ENCODE measurements at places on chromosomes 4 and X.

DNA sequence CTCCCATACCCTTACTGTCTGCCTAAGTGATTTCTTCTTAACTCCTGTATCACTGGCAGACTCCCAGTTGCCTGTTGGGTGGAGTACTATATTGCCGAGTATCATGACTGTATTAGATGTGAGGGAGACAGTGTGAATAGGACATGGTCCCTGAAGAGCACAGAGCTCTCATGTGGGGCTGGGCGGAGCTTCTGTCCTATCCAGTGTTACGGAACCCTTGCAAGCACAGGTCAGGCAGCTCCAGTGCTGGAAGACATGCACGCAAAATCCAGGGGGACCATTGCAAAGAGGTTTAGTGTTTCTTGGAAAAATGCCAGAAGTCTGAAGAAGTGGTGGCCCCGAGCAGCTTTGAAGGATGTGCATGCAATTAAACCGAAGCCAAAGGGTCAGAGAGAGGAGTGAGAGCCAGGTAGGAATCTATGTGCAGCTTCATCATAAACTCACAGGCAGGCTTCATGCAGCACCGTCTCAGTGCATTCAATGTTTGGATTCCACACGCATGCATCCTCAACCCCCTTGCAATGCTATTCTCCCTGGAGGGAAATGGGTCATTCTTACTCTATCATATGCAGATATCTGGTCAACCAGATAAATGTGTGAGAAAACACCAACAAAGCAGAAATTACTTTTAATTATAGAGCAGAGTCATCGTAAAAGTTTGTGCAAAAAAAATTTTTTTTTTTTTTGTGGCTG is 49.7 kb upstream of the DHRSX start:
- no peak for DNase-seq

GRCh38 chr4:10312568-10312967 is 144.7 kb downstream of the ZNF518B start:
- no peak for DNase-seq

GRCh38 chr4:126775485-126776106 is 857.2 kb upstream of the INTU start:
- DNase-seq, result no peak

DNA sequence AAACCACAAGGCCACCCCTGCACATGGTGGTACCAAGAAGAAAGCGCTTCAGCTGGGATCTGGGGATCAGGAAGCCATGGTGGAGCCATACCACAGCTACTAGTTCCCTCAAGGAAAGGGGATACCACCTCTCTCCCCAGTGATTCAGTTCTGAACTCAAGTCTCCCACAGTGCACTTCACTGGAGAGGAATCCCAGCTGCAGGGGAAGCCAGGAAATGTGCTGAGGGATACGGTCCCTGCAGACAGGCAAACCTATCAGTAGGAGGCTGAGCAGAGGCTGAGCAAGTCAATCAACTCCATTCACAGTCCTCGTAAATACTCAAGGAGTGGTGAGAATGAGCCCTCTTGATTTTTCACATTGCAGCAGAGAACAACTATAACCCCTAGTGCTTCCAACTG is 11.0 kb downstream of the TMEM192 start:
- DNase-seq, result no peak

DNA sequence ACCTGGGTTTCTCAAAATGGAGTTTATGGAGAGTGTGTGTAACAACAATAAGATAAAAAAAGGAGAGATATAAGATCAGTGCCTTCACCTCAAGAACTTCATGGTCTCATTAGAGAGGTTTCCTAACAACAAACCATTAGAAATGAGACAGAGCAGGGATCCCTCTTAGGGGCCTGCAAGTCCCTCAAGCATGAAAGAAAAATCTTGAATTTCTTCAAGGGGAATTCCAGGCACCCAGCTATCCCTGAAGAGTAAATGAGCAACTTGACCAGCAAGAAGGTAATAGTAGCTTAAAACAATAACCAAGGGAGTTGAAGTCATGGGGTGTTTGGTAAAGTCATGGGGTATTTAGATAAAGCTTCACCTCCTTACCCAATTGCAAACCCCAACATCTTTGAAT is 49.7 kb upstream of the TLR3 start:
- DNase-seq, result no peak

DNA sequence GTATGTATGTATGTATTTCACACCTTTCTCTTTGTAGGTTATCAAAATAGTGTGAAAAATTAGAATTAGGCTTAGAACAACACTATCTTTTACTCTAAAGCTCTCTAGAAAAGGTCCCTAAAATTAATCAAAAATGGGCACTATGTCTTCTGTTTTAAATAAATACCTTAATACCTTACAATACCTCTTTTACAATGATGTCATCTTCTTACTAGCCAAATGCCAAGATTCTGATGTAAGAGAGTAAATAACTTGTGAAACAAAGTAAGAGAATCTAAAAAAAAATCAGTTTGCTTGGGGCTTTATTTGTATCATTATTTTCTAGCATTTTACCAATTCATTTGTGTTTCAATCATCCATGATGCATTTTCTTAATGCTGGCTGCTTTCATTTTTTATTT is 402.2 kb upstream of the MAGEB2 start:
- no peak for DNase-seq

DNA sequence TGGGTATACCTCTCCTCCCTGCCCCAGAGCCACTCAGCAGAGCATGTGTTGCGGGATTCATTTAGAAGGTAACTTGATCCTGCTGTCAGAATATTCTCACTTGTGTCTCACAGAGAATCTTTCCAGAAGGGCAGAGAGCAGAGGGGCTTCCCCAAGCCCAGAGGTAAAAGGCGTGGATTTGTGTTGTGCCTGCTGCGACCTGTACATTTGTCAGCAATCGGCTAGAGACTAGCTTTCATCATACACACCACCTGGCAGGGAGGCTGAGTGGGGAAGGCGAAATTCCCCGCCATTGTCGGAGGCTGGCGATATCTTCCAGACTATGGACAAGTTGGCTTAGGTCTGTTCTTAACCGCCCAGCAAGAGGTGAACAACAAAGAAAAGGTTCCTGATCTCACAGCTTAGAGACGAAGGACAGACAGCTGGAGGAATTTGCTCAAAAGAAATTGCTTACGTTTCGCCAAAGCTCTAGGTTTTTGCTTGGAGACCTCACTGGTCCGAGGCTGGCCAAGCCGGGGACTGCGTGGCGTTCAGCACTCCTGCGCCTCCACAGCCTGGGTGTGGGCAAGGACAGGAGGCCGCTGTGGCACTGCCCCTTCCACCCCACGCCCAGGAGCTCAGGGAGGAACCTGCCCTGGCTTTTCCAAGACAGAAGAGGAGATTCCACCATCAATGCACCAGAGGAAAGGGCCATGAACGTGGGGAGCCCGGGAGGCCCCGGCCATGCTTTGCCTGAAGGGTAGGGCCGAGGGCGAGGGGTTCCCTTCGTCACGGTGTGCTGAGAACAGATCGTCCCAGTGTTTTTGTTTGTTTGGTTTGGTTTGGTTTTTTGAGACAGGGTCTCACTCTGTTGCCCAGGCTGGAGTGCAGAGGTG is 69.4 kb downstream of the DCTD start:
- DNase-seq, result no peak

- DNase-seq, result no peak
Observed at GRCh38 chr4:129146639-129147038, 50.7 kb downstream of the C4orf33 start.

DNA sequence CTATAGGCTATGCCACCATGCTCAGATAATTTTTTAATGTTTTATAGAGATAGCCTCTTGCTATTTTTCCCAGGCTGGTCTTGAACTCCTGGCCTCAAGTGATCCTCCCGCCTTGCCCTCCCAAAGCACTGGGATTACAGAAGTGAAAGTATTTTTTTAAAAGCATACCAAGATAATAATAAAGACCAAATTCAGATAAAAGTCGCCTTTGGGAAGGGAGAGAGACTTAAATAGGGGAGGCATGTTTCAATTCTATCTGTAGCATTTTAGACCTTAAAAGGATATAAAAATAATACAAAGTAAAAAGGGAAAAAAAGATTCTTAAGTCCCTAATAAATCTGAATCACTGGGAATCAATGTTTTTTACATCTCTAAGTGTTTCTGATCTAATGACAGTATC is 108.9 kb downstream of the AFAP1 start:
- DNase-seq, result no peak

- no peak for DNase-seq
Observed at GRCh38 chr4:105490523-105490922, 16.7 kb upstream of the PPA2 start.

DNA sequence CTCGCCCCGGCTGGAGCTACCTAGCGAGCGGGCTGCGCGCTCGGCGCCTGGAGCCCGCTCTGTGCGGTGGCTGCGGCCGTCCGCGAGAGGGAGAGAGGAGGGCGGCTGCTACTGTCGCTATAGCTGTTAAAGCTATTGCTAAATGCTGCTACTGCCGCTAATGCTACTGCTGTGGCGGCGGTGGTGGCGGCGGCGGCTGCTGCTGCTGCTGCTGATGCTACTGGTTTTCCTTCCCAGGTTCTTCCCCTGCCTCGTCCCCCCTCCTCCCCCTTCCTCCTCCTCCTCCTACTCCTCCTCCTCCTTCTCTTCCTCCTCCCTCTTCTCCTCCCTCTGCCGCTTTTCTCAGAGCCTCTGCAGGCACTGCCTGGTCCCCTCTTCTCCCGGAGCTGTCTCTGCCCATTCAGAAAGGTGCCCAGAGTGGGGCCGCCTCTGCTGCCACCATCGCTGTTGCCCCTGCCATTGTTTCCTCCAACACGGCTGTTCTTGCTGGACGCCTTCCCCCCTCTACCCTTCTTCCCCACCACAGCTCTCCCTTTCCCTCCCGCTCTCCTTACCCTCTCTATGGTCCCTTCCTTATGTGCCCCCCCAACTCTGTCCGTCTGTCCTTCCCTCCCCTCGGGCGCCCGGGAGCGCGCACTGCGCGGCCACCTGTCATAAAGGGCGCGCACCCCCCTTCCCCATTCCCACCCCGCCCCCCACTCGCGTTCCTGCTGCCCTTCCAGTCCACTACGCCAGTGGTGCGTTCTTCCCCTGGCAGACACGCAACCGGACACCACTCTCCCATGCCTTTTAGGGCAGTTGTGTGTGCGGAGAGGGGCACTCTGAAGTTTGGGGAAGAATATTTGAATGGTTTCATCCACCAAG is at the start of gene NEXMIF:
TSS of gene NEXMIF (minus strand) at position 228 of the 864 bp plus-strand sequence.
- peak; percentile 47 for DNase-seq

- no peak for DNase-seq
Observed at GRCh38 chrX:130171446-130172126, at the start of gene RAB33A. RAB33A (plus strand) TSS chrX:130171962; CDS start chrX:130172063, 101 bp downstream.

- DNase-seq, result no peak
Observed at GRCh38 chrX:2954541-2954940, 25.4 kb upstream of the ARSD start.

DNA sequence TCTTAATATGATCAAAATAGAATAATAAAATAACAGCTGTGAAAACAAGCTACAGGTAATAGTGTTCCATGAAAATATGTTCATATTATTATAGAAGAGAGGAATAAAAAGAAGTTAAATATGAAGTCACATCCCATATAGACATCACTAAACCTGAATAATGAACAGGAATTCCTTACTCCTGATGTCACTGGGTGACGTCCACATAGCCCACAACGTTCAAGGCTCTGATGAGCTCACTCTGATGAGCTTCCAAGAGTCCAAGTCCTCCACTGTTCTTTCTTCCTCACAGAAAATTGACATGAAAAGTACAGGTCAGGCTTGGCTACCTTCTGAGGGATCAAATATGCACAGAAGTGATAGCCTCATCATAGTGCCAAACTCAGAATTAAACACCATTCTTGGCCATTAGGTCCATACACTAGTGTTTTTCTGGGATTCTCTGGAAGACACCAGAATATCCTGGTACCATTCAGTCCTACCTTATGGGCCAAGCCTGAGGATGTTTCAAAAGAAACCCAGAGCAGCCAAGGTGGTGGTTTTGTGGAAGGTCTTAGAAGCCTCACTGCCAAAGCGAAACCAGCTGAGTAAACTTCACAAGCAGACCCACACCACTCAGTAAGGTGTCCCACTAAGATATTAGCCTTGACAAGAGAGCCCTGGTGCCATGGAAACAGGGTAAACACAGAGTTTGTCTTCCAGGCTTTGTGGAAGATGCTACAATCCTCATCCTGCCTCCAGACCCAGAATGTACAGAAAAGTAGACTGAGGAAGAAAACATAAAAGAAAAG is 138.4 kb upstream of the HHIP start:
- no peak for DNase-seq

GRCh38 chr4:41887821-41888686 is 47.2 kb upstream of the TMEM33 start:
- DNase-seq, result no peak

GRCh38 chr4:7087036-7087435 is 19.2 kb upstream of the GRPEL1 start:
- DNase-seq, result no peak

DNA sequence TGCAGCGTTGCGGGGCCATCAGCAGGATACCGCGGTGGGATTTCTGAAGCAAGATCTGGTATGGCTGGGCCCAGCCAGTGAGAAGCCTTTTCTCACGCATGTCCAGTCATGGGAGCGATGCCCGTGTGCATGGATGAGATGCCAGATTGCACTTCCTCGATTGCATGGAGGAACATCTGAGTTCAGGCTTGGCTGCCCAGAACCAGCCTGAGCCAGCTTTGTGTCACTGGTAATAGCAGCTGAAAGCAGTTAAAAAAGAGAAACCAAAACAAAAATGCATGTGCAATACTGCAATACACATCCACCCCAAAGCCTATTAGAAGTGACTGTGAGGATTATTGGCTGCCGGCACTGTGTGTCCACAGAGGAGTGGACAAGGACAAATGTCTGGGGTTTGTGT is 59.3 kb downstream of the PSAPL1 start:
- no peak for DNase-seq

DNA sequence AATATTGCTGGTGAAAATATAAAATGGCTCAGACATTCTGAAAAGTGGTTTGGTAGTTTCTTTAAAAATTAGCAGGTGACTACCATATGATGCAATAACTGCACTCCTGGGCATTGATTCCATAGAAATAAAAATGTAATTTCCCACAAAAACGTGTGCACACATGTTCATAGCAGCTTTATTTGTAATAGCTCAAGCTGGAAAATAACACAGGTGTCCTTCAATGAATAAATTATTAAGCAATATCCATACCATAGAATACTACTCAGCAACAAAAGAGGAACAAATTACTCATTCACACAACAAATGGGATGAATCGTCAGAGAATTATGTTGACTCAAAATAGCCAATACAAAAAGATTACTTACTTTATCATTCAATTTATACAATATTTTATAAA is 893.7 kb upstream of the SLIT2 start:
- DNase-seq, result no peak

DNA sequence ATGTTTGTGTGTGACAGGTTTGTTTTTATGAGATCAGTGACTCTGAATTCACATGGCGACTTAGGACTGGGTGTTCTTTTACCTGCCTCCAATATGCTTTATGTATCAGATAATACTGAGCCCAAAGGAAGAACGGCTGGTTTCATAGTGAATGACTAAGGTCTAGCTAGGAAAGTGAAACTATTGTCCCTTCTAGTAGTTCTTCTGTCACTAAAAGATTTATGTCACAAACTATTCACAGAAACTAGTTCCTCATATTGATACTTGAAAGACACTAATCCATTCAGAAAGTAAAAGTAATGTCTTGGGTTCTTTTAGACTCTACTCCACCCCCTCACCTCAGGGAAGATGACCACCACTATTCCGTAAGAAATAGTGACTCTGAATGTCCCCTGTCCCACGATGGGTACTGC is 81.7 kb downstream of the EGF start:
- no peak for DNase-seq

GRCh38 chr4:127685292-127685691 is 44.9 kb upstream of the SLC25A31 start:
- no peak for DNase-seq

Data from left hindlimb (tissue), 1 donor.